ENCODE measurements at places on chromosomes 2 and 18.

GRCh38 chr2:890791-891190, 59.9 kb upstream of the SNTG2 start:
- DNase-seq: no peak

GRCh38 chr2:241902357-241902991, 32.9 kb downstream of the RTP5 start:
- DNase-seq: no peak

DNA sequence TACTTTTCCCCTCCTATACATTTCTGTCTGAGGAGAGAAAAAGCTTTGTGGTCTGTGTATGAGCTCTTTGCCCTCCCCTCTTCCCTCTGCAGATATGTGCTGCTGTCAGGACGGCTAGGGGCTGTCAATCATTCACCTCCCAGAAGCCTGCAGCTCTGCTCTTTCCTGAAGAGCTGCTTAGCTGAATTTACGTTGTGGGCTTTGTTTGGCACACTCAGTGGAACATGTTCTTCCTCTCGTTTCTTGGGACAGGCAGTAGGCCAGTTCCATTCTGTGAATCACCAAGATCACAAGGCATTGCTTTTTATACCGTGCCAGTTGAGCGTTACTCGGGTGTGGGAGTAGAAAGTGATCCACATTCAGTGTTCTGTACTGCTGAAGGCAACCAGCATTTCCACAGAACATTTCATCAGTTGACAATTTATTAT, 136.7 kb downstream of the LAMA3 start:
- DNase-seq: no peak

DNA sequence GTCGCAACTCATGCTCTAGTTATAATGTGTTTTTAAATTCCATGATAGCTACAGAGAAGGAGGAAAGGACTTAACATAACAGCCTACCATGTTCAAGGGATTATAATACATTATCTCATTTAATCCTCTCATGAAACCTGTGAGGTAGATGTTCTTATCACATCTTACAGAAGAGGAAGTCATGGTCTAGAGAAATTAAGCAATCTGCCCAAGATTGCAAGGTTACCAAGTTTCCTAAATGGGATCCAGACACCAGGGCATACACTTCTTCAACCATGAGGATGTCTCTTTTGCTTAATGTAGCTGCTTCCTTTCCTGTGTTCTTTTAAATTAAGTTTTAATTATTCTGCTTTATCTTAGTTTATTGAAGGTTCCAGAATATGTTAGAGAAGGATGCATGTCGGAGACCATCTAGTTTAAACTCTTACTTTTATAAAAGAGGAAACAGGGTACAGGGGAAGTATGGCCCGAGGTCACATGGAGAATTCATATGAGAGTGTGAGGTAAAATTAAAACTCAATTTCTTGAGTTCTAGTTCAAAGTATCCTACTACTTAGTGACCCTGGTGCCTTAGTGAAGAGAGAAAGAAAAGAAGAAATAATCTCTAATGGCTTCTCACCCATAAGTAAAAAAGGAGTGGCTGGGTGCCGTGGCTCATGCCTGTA, 3.6 kb upstream of the IL1A start:
- no peak for DNase-seq

- DNase-seq: no peak
Observed at GRCh38 chr2:109222825-109223471, 93.9 kb downstream of the SH3RF3 start.

- no peak for DNase-seq
Observed at GRCh38 chr2:126900646-126901319, 2.1 kb downstream of the TEX51 start.

- DNase-seq: no peak
Observed at GRCh38 chr18:9897129-9897528, 11.4 kb downstream of the TXNDC2 start.

GRCh38 chr2:39584283-39584965, 81.3 kb upstream of the TMEM178A start:
- no peak for DNase-seq

GRCh38 chr2:20983844-20984243, 60.0 kb downstream of the APOB start:
- no peak for DNase-seq

GRCh38 chr2:235135990-235136561, 184.3 kb downstream of the SH3BP4 start:
- DNase-seq: peak; percentile 76

GRCh38 chr2:197277794-197278193, 32.8 kb downstream of the ANKRD44 start:
- no peak for DNase-seq
